Neural crest cell (in vitro differentiated cells): ENCODE measurements at places on chromosomes 2 and 18. TPM values are rescaled to one million over a fixed set of nuclear protein-coding genes. Genes with fewer than 3 reads are reported as not detected.

The SLC14A1 gene
- not detected in 2 replicates for total RNA-seq

The RAB12 gene
- total RNA-seq = 25.0 and 26.5 TPM in 2 replicates

The RBFA gene
- 47.0 and 50.7 TPM in 2 replicates for total RNA-seq

The RAD51AP2 gene
- total RNA-seq = 0.16 and 0.23 TPM in 2 replicates

The LBH gene
- 16.1 and 16.7 TPM in 2 replicates for total RNA-seq

The IL36G gene
- total RNA-seq = not detected in 2 replicates

The KDM3A gene
- total RNA-seq = 51.2 and 55.4 TPM in 2 replicates

- H3K4me3 ChIP-seq = no peak overlapping the region
- peaks cover 16% of the 10 kb centered on the region for H3K4me1 ChIP-seq
- no peaks in the 10 kb centered on the region for H3K36me3 ChIP-seq
Measured at GRCh38 chr2:179440642-179441251, 176.1 kb upstream of the SESTD1 start.

DNA sequence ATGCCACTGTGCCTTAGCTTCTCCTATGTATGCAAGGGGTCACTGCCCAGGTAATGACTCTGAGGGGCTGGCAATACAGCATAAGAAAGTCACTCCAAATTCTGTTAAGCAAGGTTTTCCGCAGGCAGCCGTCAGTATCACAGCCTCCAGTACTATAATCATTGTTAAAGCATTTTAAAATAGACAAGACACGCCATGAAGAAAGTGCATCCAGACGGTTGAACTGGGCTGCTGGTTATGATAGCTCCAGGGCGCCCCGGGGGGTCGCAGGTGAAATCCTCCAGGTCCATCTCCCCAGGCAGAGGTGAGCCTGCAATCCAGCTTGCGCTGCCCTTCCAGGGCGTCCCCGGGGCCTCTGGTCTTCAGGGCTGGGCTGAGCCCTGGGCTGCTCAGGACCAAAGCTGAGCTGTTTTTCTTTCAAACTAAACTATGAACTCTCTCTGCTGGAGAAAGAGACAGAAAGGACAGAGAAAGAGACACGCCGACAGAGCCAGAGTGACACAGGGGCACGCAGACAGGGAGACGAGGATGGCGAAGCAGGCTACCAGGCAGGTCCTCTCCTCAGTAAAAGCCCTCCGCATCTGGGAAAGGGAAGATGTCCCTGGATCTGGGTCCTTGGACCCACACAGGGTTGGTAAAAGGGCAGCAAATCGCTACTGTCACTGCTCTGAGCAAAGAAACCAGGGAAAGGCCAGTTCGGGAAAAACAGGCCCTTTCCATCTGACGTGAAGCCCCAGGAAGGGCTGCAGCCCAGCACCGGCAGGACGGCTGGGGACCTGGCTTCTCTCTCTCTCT is 2.1 kb upstream of the TWIST2 start:
- no peak for DNase-seq
- peaks cover 85% of the 10 kb centered on the region for H3K27me3 ChIP-seq
- H3K27ac ChIP-seq = no peak overlapping the region
- peak overlapping the region; percentile 64 for H3K4me3 ChIP-seq

GRCh38 chr18:53789376-53790247 is 434.9 kb downstream of the MBD2 start:
- no peaks in the 10 kb centered on the region for H3K27me3 ChIP-seq
- no peak for DNase-seq
- no peak overlapping the region for H3K27ac ChIP-seq
- H3K4me1 ChIP-seq = no peaks in the 10 kb centered on the region
- no peak overlapping the region for H3K4me3 ChIP-seq
- no peaks in the 10 kb centered on the region for H3K36me3 ChIP-seq

DNA sequence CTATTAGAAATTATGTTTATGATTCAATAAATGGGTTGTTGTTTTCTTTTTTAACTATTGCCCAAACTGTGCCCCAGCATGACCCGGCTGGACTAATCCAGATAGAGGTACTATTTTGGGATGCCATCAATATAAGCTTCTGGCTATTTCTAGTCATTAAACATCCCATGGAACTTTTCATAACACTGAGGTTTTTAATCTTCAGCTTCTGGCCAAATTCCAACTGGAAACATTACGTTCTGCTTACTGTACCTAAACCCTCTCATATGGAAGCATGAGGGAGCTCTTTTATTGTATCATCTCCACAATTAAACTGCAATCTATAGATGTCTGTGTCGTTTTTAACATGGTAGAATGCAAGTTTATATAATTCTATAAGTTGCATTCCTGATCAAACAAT is 674.7 kb downstream of the ARHGAP15 start:
- H3K4me3 ChIP-seq = no peak overlapping the region
- no peak overlapping the region for H3K27ac ChIP-seq
- no peak for DNase-seq
- peaks cover 9% of the 10 kb centered on the region for H3K36me3 ChIP-seq

- no peaks in the 10 kb centered on the region for H3K36me3 ChIP-seq
- no peak for DNase-seq
- peaks cover 5% of the 10 kb centered on the region for H3K4me1 ChIP-seq
- no peaks in the 10 kb centered on the region for H3K27me3 ChIP-seq
Measured at GRCh38 chr2:224293976-224294375, 107.9 kb downstream of the FAM124B start.

DNA sequence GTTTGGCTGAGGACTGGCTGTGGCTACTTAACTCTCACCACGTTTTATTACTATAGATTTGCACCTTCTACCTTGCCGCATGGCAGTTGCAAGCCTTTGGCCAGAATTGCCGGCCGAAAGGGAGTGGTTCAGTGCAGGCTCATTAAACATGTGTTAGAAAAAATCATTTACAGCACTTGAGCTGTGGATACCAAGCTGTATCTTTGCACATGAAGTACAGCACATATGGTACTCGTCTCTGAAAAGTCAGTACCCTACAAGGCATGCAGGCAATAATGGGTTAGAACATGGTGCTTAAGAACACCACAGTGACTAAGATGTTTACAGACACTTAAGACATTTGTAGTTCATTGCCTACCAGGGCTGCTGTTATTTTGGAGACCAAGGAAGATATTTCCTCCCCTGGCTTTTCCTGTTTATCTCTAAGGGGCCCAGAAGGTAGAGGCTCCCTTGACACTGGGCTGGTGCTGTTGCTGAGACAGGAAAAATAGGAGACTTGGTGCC is 103.1 kb downstream of the ZNF532 start:
- peaks cover 17% of the 10 kb centered on the region for H3K4me1 ChIP-seq
- H3K36me3 ChIP-seq = peaks cover 24% of the 10 kb centered on the region
- DNase-seq = no peak
- no peaks in the 10 kb centered on the region for H3K27me3 ChIP-seq

GRCh38 chr2:225100856-225101294 is 58.6 kb upstream of the DOCK10 start:
- H3K27me3 ChIP-seq = no peaks in the 10 kb centered on the region
- H3K4me1 ChIP-seq = no peaks in the 10 kb centered on the region
- H3K4me3 ChIP-seq = no peak overlapping the region

DNA sequence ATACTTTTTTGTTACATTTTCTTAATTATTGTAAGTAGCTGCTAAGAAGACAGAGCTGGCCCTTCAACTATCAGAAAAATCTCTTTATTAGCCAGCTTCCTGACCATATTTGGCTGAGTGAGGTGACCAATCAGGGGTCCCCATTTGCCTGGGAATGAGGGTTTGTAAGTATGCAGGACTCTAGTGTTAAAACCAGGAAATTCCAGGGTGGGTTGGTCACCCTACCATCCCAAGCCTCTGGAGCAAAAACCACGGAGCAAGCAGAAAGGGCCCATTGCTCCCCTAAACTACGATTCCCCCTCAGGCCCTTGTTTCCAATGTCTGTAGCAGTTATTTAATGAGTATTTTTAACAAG is 165.6 kb upstream of the NCKAP5 start:
- H3K4me1 ChIP-seq = no peaks in the 10 kb centered on the region
- no peak overlapping the region for H3K4me3 ChIP-seq
- H3K27me3 ChIP-seq = no peaks in the 10 kb centered on the region

GRCh38 chr2:120516679-120517314 is 170.9 kb downstream of the INHBB start:
- H3K4me1 ChIP-seq = peaks cover 21% of the 10 kb centered on the region
- no peak overlapping the region for H3K4me3 ChIP-seq
- H3K36me3 ChIP-seq = no peaks in the 10 kb centered on the region
- H3K27me3 ChIP-seq = peaks cover 48% of the 10 kb centered on the region
- DNase-seq = no peak
- no peak overlapping the region for H3K27ac ChIP-seq

DNA sequence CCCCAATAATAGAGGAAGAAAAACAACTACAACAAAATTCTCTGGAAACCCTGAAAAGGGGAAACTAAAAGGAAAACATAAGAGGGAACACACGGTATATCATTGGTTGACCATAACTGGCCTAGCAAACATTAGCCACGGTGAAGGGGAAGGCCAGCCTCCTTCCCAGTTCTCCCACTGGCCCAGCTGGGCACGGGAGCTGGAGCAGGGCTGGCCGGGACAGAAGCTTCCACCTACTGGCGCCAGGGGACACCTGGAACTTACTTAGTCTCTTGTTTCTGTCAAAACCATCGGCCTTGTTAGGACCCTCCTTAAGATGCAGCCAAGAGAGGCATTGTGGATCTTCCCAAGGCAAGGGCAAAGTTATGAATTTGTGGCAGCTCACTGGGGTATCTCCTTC is 56.1 kb upstream of the DLGAP1 start:
- H3K27ac ChIP-seq = no peak overlapping the region
- H3K27me3 ChIP-seq = no peaks in the 10 kb centered on the region
- H3K4me3 ChIP-seq = no peak overlapping the region
- H3K4me1 ChIP-seq = no peaks in the 10 kb centered on the region
- H3K36me3 ChIP-seq = no peaks in the 10 kb centered on the region

- no peak for DNase-seq
- no peak overlapping the region for H3K27ac ChIP-seq
- H3K36me3 ChIP-seq = peaks cover 5% of the 10 kb centered on the region
- peaks cover 3% of the 10 kb centered on the region for H3K27me3 ChIP-seq
- H3K4me1 ChIP-seq = peaks cover 63% of the 10 kb centered on the region
Measured at GRCh38 chr2:55047677-55048299, 2.5 kb downstream of the RTN4 start.

- H3K27me3 ChIP-seq = no peaks in the 10 kb centered on the region
- H3K4me3 ChIP-seq = no peak overlapping the region
Measured at GRCh38 chr2:11808016-11808400, 61.6 kb downstream of the LPIN1 start.
